ENCODE measurements at places on chromosomes 1 and 21. TPM values are rescaled to one million over a fixed set of nuclear protein-coding genes. Genes with fewer than 3 reads are reported as not detected.
A peak's percentile ranks its signal among the peaks of the same experiment; 100 is the strongest.

The KIAA0040 gene
- 19.4 TPM for total RNA-seq

The OR6N1 gene
- total RNA-seq, result not detected

DNA sequence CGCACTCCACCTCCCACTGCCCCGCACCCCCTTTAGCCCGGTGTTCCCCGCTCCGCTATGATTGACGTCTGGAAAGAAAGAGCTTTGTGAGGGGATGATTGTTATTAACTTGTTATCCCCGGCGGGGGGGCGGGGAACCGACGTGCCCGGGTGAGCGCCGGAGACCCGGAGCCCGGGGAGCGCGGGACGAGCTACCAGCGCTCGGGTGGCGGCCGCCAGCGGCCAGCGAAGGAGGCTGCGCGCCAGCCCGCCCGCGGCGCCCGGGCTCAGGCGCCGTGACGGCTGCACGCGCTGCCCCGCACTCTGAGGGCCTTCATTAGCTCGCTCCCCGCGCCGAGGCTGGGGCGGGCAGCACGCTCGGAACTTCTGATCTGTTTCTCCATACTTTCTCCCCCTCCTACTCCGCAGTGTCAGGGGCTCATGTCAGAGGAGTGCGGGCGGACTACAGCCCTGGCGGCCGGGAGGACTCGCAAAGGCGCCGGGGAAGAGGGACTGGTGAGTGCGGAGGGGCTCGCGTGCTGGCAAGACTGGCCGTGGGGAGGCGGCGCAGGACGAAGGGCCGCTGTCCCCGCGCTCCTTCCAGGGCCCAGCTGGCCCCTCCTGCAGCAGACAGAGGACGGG lies 2.1 kb downstream of the LHX8 start:
- no peak for DNase-seq

DNA sequence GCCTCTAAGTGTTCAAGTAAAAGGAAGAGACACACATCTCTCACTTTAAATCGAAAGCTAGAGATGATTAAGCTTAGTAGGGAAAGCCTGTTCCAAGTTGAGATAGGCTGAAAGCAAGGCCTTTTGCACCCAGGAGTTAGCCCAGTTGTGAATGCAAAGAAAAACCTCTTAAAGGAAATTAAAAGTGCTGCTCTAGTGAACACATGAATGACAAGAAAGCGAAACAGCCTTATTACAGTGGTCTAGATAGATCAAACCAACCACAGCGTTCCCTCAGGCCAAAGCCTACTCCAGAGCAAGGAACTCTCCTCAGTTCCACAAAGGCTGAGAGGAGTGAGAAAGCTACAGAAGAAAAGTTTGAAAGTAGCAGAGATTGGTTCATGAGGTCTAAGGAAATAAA lies 14.9 kb downstream of the TCP10L start:
- DNase-seq, result no peak

DNA sequence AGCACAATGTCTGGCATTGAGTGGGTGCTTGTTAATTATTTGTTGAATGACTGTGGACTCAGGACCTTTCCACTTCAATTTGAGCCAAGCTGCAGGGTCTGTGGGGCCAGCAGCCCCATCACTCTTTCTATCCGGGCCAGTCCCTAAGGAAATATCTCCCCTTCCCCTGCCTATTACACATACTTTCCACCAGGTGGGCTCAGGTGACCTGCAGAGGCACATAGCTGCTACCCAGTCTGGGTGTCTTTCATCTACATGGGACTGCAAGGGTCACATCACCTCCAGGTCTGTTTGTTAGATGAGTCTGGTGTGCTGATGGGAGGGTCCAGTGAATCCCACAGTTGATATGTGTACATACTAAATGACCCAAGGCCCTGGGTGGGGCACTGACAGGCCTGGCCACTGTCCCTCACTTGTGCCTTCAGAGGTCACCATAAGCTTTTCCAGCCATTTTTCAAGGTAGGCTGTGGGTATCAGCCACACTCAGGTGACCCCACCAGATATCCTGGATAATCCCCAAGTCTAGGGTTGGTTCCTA lies 59.5 kb upstream of the KDM4A start:
- DNase-seq, result no peak

- DNase-seq, result no peak
Measured at GRCh38 chr1:239274242-239274830, 112.0 kb upstream of the CHRM3 start.

DNA sequence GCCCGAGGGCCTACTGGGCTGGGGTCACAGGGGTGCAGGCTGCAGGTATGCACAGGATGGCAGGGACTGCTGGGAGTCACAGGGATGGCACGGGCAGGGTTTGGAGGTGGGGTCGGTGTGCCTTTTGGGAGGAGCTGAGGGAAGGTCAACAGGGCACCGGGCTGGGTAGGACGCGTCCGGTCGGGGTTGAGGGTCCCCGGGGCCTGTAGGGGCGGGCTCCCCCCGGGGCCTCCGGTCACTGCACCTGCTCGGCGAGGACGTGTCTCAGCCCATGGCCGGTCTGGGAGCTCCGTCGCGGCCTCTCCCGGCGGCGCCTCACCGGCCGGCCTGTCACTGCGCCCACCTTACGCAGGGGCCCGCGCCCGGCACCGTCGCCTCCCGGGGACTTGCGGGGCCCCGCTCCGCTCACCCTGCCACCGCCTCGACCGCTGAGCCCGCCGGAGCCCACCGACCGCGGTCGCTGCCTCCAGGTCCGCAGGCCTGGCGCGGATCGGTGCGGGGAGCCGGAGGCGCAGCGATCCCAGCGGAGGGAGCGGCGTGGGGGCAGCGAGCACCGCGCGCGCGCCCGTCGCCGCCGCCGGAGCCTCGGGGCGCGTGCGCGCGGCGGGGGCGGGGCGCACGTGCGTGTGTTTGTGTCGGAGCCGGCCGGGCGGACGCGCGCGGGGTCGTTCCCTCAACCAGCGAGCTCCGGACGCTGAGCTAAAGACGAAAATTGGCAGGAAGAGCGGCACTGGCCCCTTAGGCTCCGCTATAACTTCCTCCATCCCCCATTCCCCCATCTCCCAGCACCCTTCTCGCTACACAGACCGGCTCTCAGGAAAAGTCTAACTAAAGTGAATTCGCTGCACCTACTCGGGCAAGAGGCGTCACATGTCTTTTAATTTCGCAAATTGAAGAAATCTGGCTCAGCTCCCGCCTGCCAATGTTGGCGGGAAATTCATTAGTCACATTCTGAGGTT lies at the start of gene AMIGO1:
Gene AMIGO1 (minus strand): TSS at position 552 of the 959 bp plus-strand sequence. CDS start 815 bp downstream, outside the sequence.
- peak; percentile 49 for DNase-seq

- DNase-seq, result no peak
Measured at GRCh38 chr1:88357729-88358128, 326.3 kb upstream of the PKN2 start.
